Stimulated activated CD4-positive, alpha-beta T cell treated with anti-CD3 and anti-CD28 coated beads, TNF-alpha, amount 100 ng/mL, for 1 hour (primary cell): ENCODE measurements at places on chromosomes 13 and 19.
A peak's percentile ranks its signal among the peaks of the same experiment; 100 is the strongest.

DNA sequence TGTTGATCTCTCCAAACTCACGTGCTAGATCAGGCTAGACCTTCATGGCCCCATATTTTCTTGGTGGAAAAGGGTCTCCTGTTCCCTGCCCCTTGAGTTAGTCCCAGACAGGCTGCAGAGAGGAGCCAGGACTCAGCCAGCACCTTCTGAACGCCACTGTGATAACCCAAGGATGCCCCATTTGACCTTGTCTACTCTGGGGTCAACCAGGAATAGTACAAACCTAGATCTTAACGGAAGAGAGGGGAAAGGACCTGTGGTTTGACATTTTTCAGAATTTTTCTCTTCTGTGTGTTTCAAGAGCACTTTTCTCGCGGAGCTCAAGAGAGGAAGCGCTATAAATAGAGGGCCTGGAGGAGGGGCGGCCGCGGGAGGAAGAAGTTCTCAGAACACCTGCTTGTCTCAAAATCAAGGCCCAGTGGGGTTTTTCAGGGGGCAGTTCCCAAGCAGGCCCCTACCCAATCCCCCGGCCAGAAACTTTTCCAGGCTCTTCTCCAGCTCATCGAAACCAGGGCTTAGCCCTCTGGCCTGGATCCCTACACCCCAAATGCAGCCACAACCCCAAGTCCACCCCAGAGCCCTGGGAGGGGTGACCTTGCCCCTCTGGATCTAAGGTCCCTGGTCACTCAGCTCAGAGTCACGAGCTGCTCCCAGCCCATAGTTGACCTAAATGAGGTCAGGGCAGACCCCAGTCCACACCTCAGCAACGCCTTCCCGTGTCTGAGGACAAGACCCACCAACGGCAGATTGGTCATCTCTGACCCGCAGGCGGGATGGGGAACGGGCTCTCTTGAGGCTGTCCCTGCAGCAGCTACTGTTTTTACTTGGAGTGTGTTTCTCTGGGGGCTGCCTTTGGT, 75.6 kb upstream of the TM9SF2 start:
- DNase-seq = no peak

- no peak for DNase-seq
These were observed 236.7 kb upstream of the CSNK1A1L start for GRCh38 chr13:37342205-37342604.

DNA sequence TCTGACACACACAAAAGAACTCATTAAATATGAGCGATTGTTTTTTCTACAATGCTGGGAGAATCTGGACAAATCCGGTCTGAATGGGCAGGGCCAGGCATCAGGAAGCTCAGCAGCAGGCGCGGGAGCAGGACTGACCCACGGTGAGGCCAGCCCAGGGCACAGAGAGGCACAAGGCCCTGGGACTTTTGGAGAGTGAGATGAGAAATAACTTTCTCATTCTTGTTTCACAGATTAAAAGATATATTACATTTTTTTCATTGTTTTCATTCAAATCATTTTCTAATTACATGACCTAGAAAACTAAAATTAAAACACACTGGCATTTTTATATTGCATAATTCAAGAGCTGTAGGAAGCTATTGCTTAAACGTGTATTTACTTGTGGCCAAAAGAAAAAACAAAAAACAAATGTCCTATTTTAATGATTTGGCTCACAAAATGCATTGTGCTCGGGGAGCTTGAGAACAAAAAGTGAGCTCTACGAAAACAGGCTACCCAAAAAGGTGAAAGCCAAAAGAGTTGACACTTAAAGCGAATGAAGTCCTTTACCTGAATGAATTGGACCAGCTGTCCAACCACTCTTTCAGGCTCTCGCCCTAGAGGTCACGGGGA, 133.1 kb downstream of the TNFRSF19 start:
- no peak for DNase-seq

DNA sequence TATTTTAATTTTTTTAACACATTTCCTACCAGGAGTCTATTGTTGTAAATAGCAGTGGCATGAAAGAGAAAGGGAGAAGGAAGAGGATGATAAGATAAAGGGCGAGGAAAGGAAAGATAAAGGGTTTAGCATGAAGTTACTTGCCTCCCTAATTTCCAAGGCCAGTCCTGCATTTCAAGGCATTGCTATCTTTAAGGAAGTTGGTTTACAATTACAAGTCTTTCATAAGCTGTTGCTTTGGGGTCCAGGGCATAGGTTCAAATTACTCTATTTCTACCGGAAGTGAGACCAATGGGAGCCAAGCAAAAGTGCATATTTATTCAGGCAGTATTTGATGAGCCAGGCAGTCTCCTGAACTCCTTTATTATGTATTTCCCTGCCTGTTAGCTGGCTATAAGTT, 27.7 kb upstream of the UBL3 start:
- DNase-seq = no peak

DNA sequence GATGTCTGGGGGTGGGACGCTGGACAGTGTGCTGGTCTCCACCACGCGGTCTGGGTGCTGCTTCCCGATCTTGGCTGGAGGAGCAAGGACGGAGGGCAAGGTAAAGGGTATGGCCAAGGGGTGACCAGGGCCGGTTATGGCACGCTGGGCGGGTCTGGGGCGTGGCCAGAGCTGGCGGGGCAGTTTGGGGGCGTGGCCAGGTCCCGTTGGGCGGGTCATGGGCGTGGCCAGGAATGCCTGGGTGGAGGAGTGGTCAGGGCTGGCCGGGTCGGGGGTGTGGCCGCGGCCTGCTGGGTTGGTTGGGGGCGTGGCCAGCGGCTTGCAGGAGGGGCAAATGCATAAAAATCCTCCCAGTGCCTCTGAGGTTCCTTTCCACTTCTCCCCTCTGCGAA, 19.2 kb downstream of the GPX4 start:
- DNase-seq = no peak

DNA sequence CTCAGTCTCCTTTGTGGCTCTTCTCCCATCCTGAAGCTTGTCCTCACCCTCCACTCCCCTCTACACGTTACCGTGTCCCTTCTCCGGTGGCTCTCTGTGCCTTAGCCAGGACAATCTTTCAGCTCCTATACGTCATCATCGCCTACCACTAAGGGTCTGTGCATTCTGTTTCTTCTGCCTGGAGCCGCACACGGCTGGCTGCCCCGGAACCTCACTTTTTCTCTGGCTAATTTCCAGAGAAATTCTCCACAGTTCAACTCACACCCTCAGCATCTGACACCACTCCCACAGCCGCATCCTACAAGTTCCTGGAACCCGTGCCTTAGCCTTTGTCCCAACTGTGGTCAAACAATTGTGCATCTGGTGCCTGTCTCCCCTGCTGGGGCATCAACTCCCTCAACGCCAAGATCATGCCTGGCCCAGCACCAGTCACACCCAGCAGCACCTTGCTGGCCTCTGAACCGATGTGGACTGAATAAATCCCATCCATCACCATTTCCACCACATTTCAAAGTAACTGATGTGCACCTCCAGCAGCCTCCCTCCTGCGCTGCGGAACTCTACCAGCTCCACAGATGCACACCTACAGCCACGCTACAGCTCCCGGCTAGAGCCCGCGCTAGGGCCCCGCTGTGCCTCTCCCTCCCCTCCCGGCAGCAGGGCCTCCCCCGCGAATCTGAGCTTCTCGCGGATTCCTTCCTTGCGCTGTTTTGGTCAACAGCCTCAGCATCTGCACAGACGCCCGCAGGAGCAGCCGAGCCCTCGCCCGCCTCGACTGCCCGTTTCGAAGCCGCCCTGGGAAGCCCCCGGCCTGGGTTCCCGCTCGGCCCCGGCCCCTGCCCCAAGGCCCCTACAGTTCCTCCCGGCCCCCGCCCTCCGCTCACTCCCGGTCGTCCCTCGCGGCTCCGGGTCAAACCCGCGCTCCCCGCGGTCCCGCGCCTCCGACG, 689 bp downstream of the DCUN1D2 start:
- no peak for DNase-seq

GRCh38 chr13:50757008-50757407, 86.5 kb downstream of the DLEU7 start:
- no peak for DNase-seq

DNA sequence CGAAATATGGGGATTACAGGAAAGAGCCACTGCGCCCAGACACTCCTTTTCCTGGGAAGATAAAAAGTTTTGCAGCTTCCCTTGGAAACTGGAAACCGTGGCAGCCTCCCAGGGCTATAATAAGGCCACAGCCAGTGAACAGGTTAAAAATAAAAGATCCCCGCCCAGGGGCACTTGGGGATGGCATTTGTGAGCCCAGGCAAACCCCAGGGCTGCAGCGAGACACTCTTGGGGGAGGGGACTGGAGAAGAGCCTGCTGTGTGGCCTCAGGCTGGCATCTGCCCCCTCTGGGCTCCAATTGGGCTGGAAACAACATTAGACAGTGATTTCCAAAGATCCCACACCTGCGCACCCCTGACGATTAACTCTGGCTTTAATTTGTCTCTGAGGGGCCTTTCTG, 11.2 kb downstream of the FEM1A start:
- DNase-seq = no peak

GRCh38 chr19:2587001-2587719, 111.2 kb downstream of the GADD45B start:
- no peak for DNase-seq

GRCh38 chr13:62706048-62706447, 1290.4 kb upstream of the PCDH20 start:
- DNase-seq = no peak

DNA sequence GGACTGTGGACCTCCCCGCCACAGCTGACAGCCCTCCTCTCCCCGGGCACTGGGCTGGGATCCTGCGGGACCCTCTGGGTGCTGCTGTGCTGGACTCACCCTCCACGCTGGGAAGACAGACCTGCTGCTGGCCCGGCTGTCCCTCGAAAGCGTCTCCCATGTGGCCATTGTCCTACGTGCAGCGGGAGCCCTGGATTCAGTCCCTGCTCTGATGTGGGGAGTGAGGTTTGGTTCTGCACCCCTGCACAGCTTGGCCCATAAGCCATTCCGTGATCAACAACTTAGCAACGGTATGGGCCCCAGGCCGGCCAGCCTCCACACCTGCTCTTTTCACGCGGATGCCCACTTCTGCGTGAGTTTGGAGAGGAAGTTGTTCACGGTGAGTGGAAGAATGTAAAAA, 195.2 kb downstream of the TEX29 start:
- no peak for DNase-seq

DNA sequence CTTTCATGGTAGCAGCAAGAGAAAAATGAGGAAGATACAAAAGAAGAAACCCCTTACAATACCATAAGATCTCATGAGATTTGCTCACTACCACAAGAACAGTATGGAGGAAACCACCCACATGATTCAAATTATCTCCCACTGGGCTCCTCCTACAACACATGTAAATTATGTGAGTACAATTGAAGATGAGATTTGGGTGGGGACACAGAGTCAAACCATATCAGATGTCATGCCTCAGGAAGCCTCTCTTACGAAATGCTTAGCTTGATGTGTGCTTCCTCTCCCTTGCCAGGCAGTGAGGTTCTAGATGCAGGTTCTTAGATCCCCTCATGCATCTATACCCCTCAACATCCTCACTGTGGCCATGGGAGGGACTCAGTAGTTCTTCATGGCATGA, 63.2 kb upstream of the RGCC start:
- DNase-seq = no peak

DNA sequence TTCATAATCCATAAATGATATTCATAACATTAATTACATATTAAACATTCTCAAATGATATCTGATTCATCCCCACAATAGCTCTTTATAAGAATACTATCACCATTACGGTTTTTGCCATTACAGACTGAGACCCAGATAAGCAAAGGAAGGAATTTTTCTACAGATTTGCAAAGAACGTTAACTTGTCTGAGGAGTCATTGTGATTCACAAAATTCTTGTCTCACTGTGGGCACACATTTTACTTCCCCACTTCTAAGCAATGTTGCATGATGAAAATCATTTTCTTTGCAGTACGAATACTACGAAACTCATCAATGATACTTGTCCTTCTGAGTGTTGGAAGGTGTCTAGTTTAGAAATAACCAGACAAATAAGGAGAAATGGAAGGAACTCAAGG, 70.1 kb downstream of the NALCN start:
- no peak for DNase-seq

DNA sequence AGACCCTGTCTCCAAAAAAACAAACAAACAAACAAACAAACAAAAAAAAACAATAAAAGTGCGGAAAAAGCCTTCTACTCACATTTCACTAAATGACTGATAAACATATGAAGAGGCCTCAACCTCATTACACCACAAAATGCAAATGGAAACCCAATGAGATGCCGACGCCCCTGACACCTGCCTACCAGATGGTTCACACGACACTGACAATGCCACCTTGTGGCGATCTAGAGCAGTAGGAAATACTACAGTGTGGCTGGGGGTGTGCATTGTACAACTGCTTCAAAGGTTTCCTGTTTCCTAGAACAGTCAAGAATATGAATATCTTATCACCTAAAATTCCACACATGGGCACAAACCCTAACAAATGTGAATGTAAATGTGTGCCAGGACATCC, 14.0 kb downstream of the SCGB2B2 start:
- DNase-seq = peak; percentile 12

DNA sequence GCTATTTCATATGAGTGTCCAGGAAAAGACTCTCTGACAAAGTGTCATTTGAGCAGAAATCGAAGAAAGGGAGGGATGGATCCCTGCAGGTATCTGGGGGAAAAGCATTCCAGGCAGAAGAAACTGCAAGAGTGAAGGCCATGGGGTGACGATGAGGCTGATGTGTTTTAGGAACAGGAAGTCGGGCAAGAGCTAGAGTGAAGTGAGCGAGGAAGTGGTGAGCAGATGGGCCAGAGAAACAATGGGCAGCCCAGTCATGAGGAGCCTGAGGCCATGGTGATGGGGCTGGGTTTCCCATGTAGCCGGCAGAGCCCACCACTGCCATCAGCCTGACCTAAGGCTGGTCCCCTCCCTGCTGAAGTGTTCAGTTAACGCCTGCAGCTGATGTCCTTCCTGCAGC, 150.2 kb downstream of the TNFSF13B start:
- no peak for DNase-seq

- DNase-seq = no peak
These were observed 3.1 kb upstream of the FXYD5 start for GRCh38 chr19:35151273-35152065.

DNA sequence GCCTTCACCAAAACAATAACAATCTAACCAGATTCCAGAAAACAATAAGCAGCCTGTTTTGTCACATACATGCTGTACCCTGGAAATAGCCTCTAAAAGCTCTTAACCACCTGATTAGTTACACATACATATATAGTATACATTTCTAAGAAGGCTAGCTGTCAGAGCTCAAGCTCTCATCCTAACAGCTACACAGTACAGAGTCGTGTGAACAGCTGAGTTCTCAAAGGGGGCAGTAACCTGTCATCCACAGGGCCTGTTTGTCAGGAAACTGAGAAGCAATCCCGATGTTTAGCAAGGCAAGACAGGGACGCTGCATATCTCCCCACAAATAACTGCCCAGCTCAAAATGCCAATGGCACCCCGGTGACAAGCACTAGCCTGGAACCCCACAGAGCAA, 56.9 kb downstream of the STK24 start:
- DNase-seq = no peak

- DNase-seq = peak; percentile 42
These were observed 8.3 kb downstream of the TNFRSF19 start for GRCh38 chr13:23578411-23579071.

DNA sequence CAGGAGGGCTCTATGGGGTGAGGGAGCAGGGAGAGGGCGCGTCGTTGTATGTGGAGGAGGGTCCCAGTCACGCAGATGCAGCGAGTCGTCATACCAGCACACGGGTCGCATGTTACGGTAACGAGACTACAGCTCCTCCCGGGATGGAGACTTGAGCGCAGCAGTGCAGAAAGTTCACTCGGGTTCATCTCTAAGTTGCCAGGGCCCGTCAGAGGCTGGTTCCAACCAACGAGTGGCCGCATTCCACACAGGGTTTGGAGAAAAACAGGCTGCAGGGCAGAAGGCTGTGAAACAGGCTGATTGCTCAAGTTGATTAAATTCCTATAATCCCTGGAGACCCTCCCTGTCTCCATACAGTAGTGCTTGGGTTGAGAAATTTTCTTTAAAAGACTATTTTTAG, 21.9 kb upstream of the TTYH1 start:
- no peak for DNase-seq
